ENCODE measurements at places on chromosomes 16 and 17. TPM values are rescaled to one million over a fixed set of nuclear protein-coding genes. Genes with fewer than 3 reads are reported as not detected.

DNA sequence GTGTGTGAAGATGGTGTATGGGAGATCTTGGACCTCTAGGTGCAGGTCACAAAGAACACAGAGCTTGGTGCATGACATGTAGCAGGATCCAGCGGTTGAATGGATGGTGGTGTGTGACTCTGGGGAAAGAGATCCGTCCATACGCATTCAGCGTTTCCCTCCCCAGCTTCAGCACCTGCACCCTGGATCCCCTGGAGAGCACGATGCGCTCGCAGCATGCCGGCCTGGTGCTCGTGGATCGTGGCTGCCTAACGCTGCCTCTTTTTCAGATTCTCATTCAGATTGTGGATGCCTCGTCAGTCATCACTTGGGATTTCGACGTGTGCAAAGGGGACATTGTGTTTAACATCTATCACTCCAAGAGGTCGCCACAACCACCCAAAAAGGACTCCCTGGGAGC lies 70.9 kb downstream of the SEC14L1 start:
- H3K36me3 ChIP-seq = no peaks in the 10 kb centered on the region
- H3K4me3 ChIP-seq = no peak overlapping the region
- DNase-seq = no peak
- no peak overlapping the region for H3K27ac ChIP-seq

DNA sequence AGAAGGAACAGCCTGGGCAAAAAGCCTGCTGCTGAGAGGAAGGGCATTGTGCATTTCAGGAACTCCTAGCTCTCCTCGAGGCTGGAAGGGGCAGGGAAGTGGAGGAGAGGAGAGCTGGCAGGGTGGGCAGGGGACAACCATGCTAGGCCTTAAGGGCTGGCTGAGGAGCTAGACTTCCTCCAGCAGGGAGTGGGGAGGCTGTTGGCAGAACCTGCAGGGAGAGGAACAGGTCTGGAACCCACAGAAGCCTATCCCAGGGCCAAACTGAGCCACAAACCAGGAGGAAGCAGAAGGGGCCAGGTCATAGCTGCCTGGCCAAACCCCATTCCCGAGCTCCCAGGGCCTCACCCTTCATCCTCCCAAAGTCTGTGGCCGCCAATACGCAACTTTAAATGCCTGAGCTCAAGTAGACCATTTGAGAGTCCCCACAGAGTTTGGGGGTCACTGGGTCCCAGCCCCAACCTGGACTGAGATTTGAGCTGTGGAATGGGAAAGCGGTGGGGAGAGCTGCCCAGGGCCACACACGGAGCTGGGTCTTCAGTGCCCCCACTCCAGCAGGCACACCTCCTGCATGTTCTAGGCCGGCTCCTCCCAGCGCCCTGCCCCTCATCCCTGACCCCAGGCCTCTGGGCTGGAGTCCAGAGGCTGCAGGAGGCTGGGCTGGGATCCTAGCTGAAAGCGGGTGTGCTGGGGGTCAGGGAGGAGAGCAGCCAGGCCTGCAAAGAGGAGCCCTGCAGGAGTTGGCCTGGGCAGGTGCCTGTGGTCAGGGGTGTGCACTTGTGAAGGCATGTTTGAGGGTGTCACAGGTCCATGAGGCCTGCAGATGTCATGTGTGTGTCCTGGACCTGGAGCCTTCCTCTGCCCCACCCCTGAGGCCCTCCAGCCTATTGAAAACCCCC lies 4.5 kb downstream of the CDH5 start:
- DNase-seq = no peak
- H3K36me3 ChIP-seq = no peaks in the 10 kb centered on the region
- no peak overlapping the region for H3K27ac ChIP-seq
- no peak overlapping the region for H3K4me3 ChIP-seq
- H3K4me1 ChIP-seq = no peaks in the 10 kb centered on the region

GRCh38 chr17:17298108-17298507 lies 5.1 kb upstream of the NT5M start:
- no peak overlapping the region for H3K27ac ChIP-seq
- DNase-seq = no peak
- no peaks in the 10 kb centered on the region for H3K27me3 ChIP-seq
- no peaks in the 10 kb centered on the region for H3K4me1 ChIP-seq

DNA sequence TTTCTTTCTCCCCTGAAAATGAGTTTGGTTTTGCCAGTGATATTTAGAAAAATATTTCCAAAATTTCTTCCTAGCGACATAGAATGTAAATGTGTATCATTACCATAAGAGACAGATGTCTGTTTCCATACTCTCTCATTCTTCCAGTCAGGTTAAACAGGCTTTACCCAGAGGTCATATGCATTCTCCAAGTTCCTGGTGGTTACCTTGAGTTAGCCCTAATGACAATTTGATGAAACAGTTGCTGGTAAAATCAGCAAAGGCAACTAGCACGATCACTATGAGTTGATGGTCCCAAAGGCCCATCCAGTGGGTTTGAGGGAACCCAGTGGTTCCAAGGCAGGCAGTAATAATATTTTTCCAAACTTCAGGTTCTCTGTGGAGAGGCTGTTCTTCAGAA lies 103.6 kb upstream of the TBX2 start:
- no peak for DNase-seq
- H3K4me3 ChIP-seq = no peak overlapping the region
- H3K27ac ChIP-seq = no peak overlapping the region
- H3K27me3 ChIP-seq = no peaks in the 10 kb centered on the region
- no peaks in the 10 kb centered on the region for H3K4me1 ChIP-seq

DNA sequence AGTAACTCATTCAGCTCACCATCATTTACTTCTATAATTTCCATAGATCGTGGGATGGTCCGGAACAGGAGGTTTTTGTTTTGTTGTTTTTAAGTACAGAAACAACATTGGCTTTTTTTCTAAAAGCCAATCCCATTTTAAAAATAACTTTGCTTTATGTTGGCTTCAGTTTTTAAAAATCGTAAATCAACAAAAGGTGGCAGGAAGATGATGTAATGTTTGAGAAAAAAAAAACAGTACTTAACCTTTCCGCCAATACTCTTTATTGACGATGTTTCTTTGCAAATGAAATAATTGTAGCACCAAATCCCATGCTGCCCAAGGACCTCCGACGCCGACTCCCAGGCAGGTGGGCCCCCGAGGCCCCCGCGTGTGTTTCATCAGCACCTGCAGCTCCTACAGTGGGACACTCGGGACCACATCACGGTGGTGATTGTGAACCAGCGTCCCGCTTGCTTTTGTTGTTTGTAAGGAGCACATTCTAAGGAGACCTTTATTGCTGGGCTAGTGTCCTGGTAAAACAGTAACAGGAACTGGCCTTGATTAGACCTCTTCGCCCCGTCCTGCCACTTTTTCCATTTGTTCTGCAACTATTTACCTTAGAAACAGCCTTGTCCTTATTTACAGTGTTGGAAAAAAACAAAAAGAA lies 140.2 kb upstream of the CHMP6 start:
- H3K27ac ChIP-seq = no peak overlapping the region
- peaks cover 7% of the 10 kb centered on the region for H3K36me3 ChIP-seq
- no peaks in the 10 kb centered on the region for H3K27me3 ChIP-seq

The TAF15 gene
- total RNA-seq = 63.8 TPM

DNA sequence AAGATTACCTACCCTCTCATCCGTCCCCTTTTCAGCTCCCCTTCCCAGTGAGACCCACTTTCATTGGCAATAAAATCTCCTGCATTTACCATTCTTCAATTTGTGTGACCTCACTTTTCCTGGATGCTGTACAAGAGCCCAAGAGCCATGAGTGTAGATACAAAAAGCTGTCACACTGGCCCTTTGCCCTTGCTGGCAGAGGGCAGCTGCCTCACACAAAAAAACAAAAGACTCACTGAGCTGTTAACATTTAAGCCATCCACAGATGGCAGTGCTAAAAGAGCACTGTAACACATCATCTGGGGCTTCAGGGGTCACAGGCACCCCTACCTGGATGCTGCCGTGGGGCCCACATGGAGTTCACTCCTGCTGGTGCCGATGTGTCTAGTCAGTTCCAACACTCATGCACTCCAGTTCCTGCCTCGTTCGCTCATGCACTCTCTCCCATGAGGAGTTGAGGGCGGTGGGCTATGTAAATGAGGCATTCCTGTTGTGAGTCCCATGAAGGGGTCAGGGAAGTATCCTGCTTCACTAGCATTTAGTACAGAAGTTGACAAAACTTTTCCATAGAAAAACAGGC lies 123.1 kb downstream of the CA10 start:
- no peaks in the 10 kb centered on the region for H3K27me3 ChIP-seq
- H3K27ac ChIP-seq = no peak overlapping the region
- H3K4me3 ChIP-seq = no peak overlapping the region
- no peaks in the 10 kb centered on the region for H3K36me3 ChIP-seq
- H3K4me1 ChIP-seq = no peaks in the 10 kb centered on the region

The SCNN1B gene
- 1.6 TPM for total RNA-seq

DNA sequence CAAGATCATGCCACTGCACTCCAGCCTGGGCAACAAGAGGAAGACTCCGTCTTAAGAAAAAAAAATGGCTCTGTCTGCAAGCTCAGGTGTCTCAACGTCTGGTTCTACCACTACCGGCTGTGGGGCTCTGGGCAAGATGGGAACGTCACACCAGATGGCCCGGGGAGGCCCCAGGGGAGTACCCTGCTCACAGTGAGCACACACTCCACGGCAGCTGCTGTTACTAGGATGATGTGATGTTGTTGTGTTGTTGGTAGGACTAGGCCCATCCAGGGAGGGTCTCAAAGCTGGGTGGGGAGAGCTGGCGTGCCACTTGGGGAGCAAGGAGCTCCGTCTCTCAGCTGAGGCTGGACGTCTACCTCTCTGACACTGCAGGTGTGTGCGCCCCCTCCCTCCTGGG lies 9.4 kb upstream of the NPTX1 start:
- no peaks in the 10 kb centered on the region for H3K27me3 ChIP-seq
- no peak overlapping the region for H3K4me3 ChIP-seq
- H3K4me1 ChIP-seq = no peaks in the 10 kb centered on the region
- no peaks in the 10 kb centered on the region for H3K36me3 ChIP-seq
- H3K27ac ChIP-seq = no peak overlapping the region

DNA sequence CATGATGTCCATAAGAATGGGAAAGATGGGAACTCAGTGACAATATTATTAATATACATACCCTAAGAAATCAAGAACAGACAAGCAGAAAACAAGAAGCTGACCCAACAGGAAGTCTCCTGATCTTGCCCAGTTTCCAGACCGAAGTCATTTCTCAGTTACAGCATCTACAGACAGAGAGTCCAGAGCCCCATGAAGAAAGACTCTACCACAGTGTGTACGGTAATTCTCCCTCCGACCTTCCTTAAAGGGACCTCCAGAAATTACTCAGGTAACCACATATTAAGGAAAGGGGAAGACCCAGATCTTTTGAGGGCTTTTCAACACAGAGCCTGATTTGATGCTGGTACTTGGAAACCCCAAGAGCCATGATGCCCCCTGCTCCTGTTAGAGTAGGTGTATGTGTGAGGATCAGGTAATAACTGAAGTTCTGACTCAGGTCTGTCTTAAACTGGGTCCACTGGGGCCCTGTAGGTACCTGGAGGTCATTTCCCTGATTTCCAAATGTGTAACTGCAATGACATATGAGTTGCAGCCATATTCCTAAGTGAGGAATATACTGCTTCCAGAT lies 132.4 kb downstream of the ABCA8 start:
- no peaks in the 10 kb centered on the region for H3K27me3 ChIP-seq
- no peak for DNase-seq
- H3K4me3 ChIP-seq = no peak overlapping the region
- no peak overlapping the region for H3K27ac ChIP-seq

DNA sequence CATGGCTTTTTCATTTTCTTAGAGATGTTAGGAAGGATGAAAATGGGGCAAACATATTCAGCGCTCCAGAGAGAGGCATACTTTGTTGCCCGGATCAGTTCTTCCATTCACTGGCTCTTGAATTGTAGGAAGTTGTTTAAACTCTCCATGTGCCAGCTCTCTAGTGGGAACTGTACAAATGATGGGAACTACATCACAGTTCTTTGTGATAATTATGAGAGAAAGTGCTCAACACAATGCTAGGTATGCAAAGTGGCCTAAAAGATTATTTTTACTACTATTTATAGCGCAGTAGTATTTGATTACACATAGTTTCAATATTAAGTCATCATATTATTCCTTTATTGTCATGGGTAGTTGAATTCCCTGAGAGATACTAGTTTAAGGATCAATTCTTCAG lies 268.5 kb downstream of the RBFOX1 start:
- H3K4me3 ChIP-seq = no peak overlapping the region
- H3K27me3 ChIP-seq = no peaks in the 10 kb centered on the region
- H3K4me1 ChIP-seq = no peaks in the 10 kb centered on the region
- no peak overlapping the region for H3K27ac ChIP-seq

The EVI2B gene
- 0.12 TPM for total RNA-seq

DNA sequence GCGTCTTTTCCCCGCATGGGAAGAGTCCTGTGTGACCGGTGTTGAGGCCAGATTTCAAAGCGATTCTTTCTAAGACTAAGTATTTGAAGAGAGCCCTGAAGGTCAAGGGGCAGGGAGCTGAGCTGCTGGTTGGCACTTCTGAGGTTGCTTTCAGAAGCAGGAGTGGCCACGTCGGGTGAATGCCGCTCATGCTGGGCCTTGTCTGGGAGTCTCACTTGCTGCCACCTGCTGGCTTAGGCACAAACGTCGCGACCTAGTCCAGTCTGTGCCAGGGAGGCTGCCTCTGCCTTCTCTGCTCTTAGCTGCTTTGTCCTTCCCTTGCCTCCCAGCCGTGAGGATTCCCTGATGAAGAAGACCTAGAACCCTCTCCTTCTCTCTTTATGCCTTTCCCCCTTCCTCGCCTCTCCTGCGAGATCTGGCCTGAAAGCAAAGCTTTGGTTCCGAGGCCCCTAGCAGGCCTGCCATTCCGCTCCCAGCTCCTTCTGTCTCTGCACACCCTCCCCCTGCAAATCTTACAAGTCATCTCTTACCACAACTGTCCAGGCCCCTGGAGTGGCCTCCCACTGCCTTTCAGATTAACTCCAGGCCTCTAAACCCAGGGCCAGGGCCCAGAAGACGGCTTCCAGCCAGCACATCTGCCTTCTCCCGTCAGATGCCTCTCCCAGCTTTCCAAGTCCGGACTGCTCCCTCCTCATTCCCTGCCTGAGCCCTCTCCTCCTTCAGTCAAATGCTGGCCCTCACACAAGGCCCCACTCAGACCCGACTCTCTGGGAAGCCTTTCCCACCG lies 11.4 kb downstream of the CTNS start:
- peak; percentile 61 for DNase-seq
- no peaks in the 10 kb centered on the region for H3K27me3 ChIP-seq

GRCh38 chr17:49053171-49053829 lies 56.1 kb downstream of the IGF2BP1 start:
- no peaks in the 10 kb centered on the region for H3K36me3 ChIP-seq
- no peaks in the 10 kb centered on the region for H3K4me1 ChIP-seq
- DNase-seq = no peak
- H3K27me3 ChIP-seq = no peaks in the 10 kb centered on the region
- no peak overlapping the region for H3K4me3 ChIP-seq
- H3K27ac ChIP-seq = no peak overlapping the region
